ENCODE measurements at places on chromosomes 5 and 9. TPM values are rescaled to one million over a fixed set of nuclear protein-coding genes. Genes with fewer than 3 reads are reported as not detected.

DNA sequence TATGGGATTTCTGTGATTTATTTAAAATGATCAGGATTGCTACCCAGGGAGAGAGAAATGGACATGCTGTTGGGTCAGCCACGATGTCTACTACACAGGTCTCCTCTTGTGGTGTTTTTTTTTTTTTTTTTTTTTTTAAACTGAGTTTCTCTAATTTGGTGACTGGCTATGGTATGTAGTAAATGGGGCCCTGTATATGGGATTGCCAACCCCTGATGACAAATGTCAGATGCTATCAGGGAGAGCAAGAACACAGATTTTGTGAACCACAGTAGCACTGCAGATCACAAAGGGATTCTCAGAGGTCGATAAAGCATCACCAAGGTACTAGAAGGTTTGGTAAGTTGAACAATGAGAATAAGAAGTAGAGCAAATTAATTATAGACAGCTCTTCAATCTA, 16.5 kb upstream of the TNFAIP8 start:
- peaks cover 23% of the 10 kb centered on the region for H3K4me1 ChIP-seq
- H3K27me3 ChIP-seq: no peaks in the 10 kb centered on the region
- no peaks in the 10 kb centered on the region for H3K36me3 ChIP-seq
- H3K27ac ChIP-seq: no peak overlapping the region

GRCh38 chr5:119341452-119342349, 14.1 kb upstream of the TNFAIP8 start:
- H3K36me3 ChIP-seq: no peaks in the 10 kb centered on the region
- H3K27me3 ChIP-seq: no peaks in the 10 kb centered on the region
- no peak for DNase-seq
- H3K27ac ChIP-seq: no peak overlapping the region
- peaks cover 24% of the 10 kb centered on the region for H3K4me1 ChIP-seq

Gene ACTBL2
- not detected for total RNA-seq

Gene DDX31
- 16.0 TPM for total RNA-seq

Gene CAST
- 388 TPM for total RNA-seq

GRCh38 chr9:121308765-121309164, 40.8 kb downstream of the GSN start:
- DNase-seq: no peak
- H3K27ac ChIP-seq: no peak overlapping the region
- peaks cover 11% of the 10 kb centered on the region for H3K36me3 ChIP-seq
- H3K4me3 ChIP-seq: no peak overlapping the region

Gene GMCL2
- total RNA-seq: not detected

Gene ACOT12
- 0.74 TPM for total RNA-seq

- no peaks in the 10 kb centered on the region for H3K36me3 ChIP-seq
- DNase-seq: no peak
- H3K4me3 ChIP-seq: peak overlapping the region; percentile 36
- no peaks in the 10 kb centered on the region for H3K4me1 ChIP-seq
- no peaks in the 10 kb centered on the region for H3K27me3 ChIP-seq
- no peak overlapping the region for H3K27ac ChIP-seq
Observed at GRCh38 chr9:137026384-137026783, 1.7 kb downstream of the ABCA2 start.

DNA sequence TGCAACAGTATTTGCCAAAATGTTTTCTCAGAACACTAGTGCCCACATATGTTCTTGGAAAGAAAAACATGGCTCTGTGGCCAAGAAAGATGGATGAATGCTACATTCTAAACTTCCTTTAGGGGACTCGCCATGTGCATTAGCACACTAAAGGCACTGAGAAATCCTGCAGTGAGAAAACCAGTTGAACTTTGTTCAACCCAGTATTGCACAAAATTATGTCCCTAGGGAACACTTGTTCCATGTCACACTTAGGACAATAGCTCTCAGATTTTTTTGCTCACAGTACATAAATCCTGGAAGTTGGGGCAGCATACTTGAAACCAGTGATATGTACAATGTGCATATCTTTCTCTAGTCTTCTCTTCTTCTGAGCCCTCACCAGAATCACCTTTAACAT, 96.6 kb downstream of the ADRB2 start:
- no peak overlapping the region for H3K27ac ChIP-seq
- peaks cover 22% of the 10 kb centered on the region for H3K27me3 ChIP-seq
- H3K36me3 ChIP-seq: no peaks in the 10 kb centered on the region

- peaks cover 14% of the 10 kb centered on the region for H3K36me3 ChIP-seq
- H3K27me3 ChIP-seq: no peaks in the 10 kb centered on the region
- no peak for DNase-seq
- H3K4me3 ChIP-seq: no peak overlapping the region
Observed at GRCh38 chr5:9495121-9495520, 50.8 kb downstream of the SEMA5A start.

Gene PCDHB4
- 2.7 TPM for total RNA-seq

- no peak for DNase-seq
- no peaks in the 10 kb centered on the region for H3K27me3 ChIP-seq
- no peak overlapping the region for H3K27ac ChIP-seq
- peaks cover 25% of the 10 kb centered on the region for H3K36me3 ChIP-seq
Observed at GRCh38 chr9:13175732-13176131, 103.8 kb downstream of the MPDZ start.

- H3K4me3 ChIP-seq: no peak overlapping the region
- no peak overlapping the region for H3K27ac ChIP-seq
- H3K27me3 ChIP-seq: no peaks in the 10 kb centered on the region
- no peak for DNase-seq
Observed at GRCh38 chr5:41403846-41404245, 106.6 kb downstream of the PLCXD3 start.

- no peaks in the 10 kb centered on the region for H3K36me3 ChIP-seq
- no peaks in the 10 kb centered on the region for H3K27me3 ChIP-seq
- no peak overlapping the region for H3K4me3 ChIP-seq
- peaks cover 29% of the 10 kb centered on the region for H3K4me1 ChIP-seq
Observed at GRCh38 chr9:127537792-127538191, 74.3 kb upstream of the STXBP1 start.

DNA sequence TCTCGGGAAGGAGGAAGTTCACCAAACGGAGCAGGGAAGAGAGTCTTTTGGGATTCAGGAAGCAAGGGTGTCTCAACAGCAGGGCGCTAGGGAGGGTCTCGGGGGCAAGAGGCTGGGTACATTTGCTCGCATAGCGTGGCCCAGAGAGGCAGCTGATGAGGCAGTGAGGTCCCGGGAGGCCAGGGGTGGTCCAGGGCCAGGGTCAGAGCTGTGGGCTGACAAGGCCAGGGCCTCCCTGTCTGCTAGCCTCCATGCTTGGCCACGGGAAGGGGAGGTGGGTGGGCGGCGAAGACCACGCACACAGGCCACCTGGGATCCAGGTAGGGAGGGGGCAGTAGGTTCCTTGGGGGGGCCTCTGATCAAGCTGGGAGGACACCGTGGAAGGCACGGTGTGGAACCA, 6.0 kb downstream of the NDOR1 start:
- H3K27me3 ChIP-seq: no peaks in the 10 kb centered on the region
- peaks cover 7% of the 10 kb centered on the region for H3K4me1 ChIP-seq
- H3K4me3 ChIP-seq: no peak overlapping the region
- H3K27ac ChIP-seq: no peak overlapping the region
- H3K36me3 ChIP-seq: peaks cover 6% of the 10 kb centered on the region
- DNase-seq: no peak

DNA sequence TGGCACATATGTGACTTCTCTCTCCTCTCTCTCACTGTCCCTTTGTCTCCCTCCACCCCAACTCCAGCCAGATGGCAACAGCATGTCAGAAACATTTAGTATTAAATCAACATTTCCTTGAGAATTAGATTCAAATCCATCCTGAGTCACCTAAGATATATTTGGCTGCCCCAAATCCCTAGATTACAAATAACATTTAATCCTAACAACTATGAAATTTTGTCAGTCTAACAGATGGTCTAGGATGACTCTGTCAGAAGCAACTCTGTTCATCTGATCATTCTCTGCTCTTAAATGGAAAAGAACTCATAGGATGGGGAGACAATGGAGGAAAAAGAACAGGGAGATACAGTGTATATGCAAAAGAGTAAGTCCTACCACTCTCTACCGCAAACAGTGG, 201.2 kb downstream of the TSSK1B start:
- no peak overlapping the region for H3K4me3 ChIP-seq
- no peaks in the 10 kb centered on the region for H3K36me3 ChIP-seq
- H3K4me1 ChIP-seq: peaks cover 52% of the 10 kb centered on the region
- H3K27ac ChIP-seq: no peak overlapping the region
- no peak for DNase-seq

DNA sequence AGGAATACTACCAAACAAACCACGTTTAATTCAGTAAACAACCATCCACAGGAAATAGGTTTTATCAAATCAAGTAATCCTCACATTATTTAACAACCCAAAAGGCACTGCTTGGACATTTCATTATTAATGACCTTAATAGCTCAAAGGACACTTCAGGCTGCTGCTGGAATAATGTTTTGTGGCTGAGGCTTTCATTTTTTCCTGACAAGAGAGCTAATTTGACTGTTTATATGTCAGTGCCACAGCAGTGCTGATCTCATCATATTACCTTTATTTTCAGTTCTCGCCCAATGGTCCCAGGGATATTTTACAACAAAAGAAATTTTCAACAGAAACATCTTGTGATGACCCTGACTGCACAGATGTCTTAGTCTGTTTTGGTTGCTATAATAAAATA, 589.8 kb upstream of the GRAMD2B start:
- H3K4me3 ChIP-seq: no peak overlapping the region
- no peaks in the 10 kb centered on the region for H3K36me3 ChIP-seq
- H3K4me1 ChIP-seq: peaks cover 14% of the 10 kb centered on the region
- H3K27ac ChIP-seq: no peak overlapping the region

GRCh38 chr5:113266227-113266912, 168.4 kb downstream of the TSSK1B start:
- DNase-seq: no peak
- H3K4me3 ChIP-seq: no peak overlapping the region
- peaks cover 10% of the 10 kb centered on the region for H3K36me3 ChIP-seq
- H3K27ac ChIP-seq: no peak overlapping the region
- H3K4me1 ChIP-seq: peaks cover 54% of the 10 kb centered on the region

DNA sequence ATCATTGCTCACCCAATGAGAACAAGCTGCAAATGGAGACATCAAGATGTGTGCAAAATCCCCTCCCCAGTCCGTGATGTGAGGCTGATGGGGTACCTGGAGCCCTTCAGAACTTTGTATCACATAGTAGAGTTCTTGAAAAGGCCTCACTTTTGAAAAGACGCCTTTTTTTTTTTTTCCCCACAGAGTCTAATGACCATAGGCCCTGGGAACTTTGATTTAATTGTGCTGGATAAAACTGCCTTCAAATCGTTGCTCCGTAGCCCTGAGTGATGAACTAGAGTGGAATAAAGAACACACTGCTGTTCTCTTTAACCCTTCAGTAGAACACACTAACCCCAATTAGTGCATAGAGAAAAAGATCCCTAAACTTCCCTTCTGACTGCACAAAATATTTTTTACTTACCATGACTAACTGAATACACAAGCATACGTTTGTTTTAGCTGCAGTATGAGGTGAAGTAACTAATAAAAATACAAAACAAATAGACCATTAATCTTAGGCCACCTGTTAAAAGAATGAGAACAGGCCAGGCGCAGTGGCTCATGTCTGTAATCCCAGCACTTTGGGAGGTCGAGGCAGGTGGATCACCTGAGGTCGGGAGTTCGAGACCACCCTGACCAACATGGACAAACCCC, 15.1 kb downstream of the PSAT1 start:
- H3K4me1 ChIP-seq: peaks cover 7% of the 10 kb centered on the region
- H3K36me3 ChIP-seq: peaks cover 31% of the 10 kb centered on the region
- no peaks in the 10 kb centered on the region for H3K27me3 ChIP-seq

Gene TPPP
- total RNA-seq: 3.6 TPM

Gene FOXD4L6
- 0.14 TPM for total RNA-seq

GRCh38 chr9:120875195-120875565, 1.8 kb downstream of the PHF19 start:
- H3K27ac ChIP-seq: no peak overlapping the region
- H3K4me1 ChIP-seq: peaks cover 22% of the 10 kb centered on the region
- H3K4me3 ChIP-seq: peak overlapping the region; percentile 85
- H3K27me3 ChIP-seq: peaks cover 23% of the 10 kb centered on the region

- no peak for DNase-seq
- peaks cover 25% of the 10 kb centered on the region for H3K4me1 ChIP-seq
- no peak overlapping the region for H3K4me3 ChIP-seq
- H3K27ac ChIP-seq: peak overlapping the region; percentile 55
- no peaks in the 10 kb centered on the region for H3K27me3 ChIP-seq
Observed at GRCh38 chr9:75023846-75024245, 4.2 kb downstream of the CARNMT1 start.

GRCh38 chr5:139670369-139671095, 22.4 kb downstream of the CXXC5 start:
- no peak for DNase-seq
- no peaks in the 10 kb centered on the region for H3K27me3 ChIP-seq
- peaks cover 3% of the 10 kb centered on the region for H3K36me3 ChIP-seq
- H3K4me3 ChIP-seq: peak overlapping the region; percentile 70
- peak overlapping the region; percentile 78 for H3K27ac ChIP-seq
- H3K4me1 ChIP-seq: peaks cover 47% of the 10 kb centered on the region

DNA sequence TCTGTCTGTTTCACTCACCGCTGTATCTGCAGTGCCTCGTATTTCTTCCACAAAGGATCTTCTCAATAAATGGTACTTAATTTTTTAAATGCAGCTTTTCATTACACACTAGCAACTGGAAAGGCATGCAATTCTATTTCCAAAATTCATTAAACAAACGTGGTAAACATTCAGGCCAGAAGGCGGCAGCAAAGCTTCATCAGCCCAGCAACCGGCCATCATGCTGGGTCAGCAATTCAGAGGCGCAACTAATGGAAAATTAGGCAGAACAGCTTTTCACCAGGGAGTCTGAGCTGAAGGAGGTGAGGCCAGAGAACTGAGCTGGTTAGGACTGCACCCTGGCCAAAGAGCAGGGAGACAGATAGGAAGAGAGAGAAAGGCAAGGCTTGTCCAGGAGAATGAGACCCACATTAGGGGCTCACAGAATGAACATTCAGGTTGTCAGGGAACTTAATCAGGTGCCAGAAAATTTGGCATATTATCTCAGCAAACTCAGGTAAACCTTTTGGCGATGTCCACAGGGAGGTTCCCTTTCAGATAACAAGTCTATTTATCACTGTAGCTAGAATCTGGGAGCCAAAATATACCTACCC, 17.7 kb upstream of the RNF180 start:
- no peaks in the 10 kb centered on the region for H3K4me1 ChIP-seq
- no peaks in the 10 kb centered on the region for H3K36me3 ChIP-seq
- H3K4me3 ChIP-seq: no peak overlapping the region
- no peak overlapping the region for H3K27ac ChIP-seq
- DNase-seq: no peak

DNA sequence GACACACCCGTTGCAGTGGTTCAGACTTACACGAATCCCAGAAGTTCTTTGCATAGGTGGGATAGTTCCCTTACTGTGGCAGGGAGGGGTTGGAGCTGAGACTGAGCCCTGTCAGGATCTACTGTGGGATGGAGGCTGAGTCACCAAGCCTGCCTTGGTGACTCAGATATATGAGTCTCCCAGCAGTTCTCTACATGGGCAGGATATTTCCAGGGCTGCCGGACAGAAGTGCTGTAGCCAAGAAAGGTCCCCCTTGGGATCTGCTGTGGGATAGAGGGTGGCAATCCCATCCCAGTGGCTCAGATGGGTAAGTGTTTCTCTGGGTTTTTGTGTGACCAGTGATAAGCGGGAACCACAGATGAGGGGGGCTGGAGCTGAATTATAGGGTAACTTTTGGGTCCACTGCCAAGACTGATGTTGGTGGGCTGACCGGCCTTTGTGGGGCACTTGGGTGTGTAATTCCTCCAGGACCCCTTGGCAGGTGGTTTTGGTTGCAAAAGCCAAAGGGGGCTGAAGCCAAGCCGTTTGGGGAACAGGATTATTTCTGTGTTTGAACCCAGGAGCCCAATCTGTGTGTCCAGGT, 18.7 kb downstream of the XRCC4 start:
- DNase-seq: no peak
- H3K4me1 ChIP-seq: peaks cover 8% of the 10 kb centered on the region
- H3K4me3 ChIP-seq: no peak overlapping the region

All from type B pancreatic cell (in vitro differentiated cells).